ENCODE measurements at places on chromosomes 3 and 15.

DNA sequence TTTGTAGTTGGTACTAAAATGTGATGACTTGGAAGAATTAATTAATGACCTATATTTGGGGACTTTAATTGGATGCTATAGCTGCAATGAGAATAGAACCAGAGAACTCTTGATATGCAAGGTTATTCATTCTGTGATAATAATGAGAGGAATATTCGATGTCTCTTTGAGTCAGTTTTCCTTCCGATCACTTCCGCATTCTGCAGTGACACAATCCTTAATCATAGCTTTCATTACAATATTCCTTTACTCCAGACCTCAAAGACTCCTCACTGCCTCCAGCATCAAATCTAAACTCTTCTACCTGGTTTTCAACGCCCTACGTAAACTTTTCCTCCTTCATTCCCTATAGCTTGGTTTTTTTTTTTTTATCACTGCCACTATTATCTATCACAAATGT, 21.6 kb downstream of the B3GNT5 start:
- DNase-seq = no peak

GRCh38 chr15:62770752-62771151, 271.8 kb upstream of the TPM1 start:
- DNase-seq = no peak

DNA sequence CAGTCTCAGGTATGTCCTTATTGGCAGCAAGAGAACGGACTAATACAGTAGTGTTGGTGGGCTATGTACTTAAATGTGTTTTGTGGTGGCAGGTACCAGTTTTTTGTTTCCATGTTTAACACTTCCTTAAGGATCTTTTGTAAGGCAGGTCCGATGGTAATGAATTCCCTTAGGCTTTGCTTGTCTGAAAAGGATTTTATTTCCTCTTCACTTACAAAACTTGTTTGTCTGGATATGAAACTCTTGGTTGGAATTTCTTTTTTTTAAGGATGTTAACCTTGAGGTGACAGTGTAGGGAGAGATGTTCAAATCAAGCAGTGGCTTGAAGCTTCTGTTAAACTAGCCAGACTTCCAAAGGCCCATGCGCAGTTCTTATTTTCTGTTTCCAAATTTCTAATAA, 122.2 kb upstream of the FGF7 start:
- DNase-seq = no peak

DNA sequence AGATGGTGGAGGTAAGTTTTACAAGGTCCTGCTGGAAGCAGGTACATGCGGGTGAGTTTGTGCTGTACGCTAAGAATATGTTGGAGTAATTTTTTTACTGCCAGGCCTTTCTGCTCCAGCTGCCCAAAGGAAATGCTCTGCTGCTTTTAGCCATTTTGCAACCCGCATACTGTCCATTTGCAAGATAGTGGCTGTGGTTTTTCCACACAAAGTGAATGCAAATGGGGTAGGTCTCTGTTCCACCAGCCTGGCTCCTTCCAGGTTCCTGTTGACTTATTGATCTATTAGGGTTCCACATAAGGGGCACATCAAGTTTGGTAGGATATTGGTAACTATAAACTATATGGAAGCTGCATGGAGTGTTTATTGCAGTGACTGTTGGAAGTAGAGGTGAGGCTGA, 227.1 kb downstream of the SI start:
- no peak for DNase-seq

- no peak for DNase-seq
Measured at GRCh38 chr3:12461097-12461649, 23.1 kb upstream of the TSEN2 start.

DNA sequence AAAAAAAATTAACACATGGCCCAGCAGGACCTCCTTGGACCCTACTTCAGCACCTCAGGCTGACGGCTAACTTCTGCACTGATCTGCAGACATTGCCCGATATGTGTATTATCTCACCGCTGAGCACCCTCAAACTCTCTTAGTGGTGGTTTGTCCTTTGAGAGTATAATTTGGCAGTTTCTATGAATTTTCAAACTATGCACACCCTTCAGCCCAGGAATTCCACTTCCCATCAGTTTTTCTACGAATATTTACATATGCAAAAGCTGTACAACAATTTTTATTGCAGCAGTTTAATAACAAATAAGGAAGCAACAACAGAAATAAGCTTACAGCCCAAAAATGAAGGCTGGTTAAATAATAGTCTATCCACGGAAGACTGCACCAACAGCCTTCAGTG, 44.6 kb downstream of the HES1 start:
- DNase-seq = no peak

- DNase-seq = no peak
Measured at GRCh38 chr3:116734243-116734642, 24.7 kb downstream of the TUSC7 start.
